ENCODE measurements at places on chromosomes 7 and 10.

GRCh38 chr7:98755138-98755898 is 114.5 kb downstream of the TMEM130 start:
- DNase-seq: no peak
- no peak overlapping the region for H3K27ac ChIP-seq
- H3K4me3 ChIP-seq: no peak overlapping the region

DNA sequence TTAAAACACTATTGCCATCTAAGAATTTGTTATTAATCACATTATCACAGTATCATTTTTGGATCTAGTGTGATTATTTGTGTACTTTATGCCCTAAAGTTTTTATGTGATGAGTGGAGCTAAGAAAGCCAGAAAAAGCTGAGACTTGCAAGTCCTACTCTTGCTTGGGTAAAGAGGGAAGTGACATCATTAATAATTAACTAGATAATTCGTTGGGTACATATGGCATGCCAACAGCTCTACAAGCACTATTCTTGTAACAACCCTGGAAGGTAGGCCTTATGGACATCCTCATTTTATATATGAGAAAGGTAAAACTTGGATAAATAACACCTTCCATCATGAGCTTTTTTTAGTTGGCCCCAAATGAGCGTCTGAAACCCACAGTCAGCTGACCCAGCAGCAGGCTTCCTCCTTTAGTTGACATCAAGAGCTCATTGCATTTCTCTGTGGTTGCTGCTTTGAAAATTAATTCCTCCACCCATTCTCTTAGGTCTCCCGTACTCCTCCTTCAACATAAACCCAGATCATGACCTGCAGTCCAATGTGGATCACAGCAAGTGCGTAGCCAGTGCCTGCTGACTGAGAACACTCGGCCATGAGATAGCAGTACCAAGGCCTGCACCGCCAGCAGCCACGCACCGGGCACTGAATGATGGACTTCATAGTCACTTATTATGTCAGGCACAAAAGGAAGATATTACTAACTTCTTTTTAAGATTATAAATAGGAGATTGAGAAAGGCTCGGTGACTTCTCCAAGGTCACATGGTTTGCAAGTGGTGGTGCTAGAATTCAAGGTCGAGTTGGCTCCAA is 292.0 kb upstream of the AOAH start:
- peaks cover 44% of the 10 kb centered on the region for H3K36me3 ChIP-seq
- no peak overlapping the region for H3K4me3 ChIP-seq
- no peak for DNase-seq
- H3K27me3 ChIP-seq: no peaks in the 10 kb centered on the region
- H3K27ac ChIP-seq: peak overlapping the region; percentile 36

DNA sequence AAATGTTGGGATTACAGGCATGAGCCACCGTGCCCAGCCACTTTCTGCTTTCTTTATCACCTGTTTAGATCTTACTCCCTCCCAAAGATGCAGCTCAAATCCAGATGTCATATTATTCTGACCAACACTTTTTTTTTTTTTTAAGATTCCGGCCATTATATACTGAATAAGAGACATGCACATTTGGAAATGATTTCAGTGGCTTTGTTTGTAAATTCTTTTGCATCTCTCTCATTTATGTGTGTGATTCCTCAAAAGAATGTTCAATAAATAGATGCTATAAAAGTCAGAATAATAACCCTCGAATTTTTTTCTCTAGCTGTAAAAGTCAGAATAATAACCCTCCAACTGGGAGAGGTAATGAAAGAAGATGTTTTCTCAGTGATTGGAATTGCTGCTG is 25.4 kb downstream of the HECW1 start:
- no peak overlapping the region for H3K4me3 ChIP-seq
- no peak for DNase-seq
- H3K4me1 ChIP-seq: no peaks in the 10 kb centered on the region
- H3K27ac ChIP-seq: no peak overlapping the region
- H3K27me3 ChIP-seq: peaks cover 34% of the 10 kb centered on the region

DNA sequence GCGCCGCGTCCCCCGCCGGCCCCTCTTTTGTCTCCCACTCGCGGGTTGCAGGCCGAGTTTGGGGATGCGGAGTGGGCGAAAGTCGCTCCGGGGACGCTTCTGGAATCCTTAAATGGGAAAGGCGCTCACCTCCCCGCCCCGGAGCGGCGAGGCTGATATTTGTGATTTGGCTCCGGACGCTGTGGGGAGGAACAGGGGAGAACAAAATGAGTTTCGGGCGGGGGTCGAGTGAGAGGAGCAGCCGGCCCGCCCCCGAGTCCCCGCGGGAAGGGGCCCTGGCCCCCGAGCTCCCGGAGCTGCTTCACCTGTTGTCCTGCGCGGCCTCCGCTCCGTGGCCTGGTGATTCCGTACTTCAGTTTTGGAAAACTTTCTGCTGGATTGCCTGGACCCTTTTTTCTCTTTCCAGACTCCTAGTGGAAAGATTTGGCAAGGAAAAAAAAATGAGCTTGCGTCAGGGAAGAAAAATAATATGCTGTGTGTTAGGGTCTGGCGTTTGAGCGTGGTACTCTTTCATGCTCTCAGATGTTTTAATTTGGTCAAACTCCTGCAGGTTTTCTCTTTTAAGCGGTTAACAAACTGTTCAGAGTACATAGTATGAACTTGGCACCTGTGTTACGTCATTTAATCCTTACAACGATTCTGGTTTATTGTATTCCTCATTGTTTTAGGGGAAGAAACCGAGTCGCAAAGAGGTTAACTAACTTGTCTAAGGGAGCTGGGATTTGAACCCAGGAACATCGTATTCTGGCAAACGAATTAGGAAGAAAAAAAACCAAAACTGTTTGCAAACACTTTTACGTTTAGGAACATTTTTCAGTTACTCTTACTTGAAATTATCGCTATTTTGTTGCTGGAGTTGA is 924 bp downstream of the BMPR1A start:
- H3K27ac ChIP-seq: peak overlapping the region; percentile 85
- H3K4me3 ChIP-seq: peak overlapping the region; percentile 83
- H3K4me1 ChIP-seq: peaks cover 36% of the 10 kb centered on the region
- peaks cover 58% of the 10 kb centered on the region for H3K27me3 ChIP-seq

DNA sequence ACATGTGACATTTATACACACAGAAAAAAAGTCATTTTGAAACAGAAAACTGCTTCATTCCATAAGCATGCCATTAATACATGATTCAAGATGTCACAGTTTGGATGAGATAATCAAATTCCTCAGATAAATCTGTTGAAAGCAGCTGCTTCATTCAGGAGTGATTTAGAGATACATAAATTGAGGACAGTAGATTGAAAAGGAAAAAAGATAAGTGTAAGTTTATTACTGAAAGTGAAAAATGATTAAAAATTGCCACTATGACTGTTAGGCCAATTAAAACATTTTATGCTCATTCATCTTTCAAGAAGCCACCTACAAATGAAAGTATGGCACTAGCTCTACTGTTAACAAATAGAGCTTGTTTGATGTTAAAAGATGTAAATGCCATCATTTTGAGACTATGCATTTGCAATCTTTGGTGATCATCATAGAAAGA is 136.9 kb upstream of the CDK6 start:
- H3K27me3 ChIP-seq: peaks cover 4% of the 10 kb centered on the region
- H3K27ac ChIP-seq: no peak overlapping the region

- H3K4me3 ChIP-seq: no peak overlapping the region
- no peaks in the 10 kb centered on the region for H3K27me3 ChIP-seq
- H3K4me1 ChIP-seq: no peaks in the 10 kb centered on the region
- DNase-seq: no peak
- no peak overlapping the region for H3K27ac ChIP-seq
Observed at GRCh38 chr10:55091691-55092328, 290.8 kb upstream of the PCDH15 start.

DNA sequence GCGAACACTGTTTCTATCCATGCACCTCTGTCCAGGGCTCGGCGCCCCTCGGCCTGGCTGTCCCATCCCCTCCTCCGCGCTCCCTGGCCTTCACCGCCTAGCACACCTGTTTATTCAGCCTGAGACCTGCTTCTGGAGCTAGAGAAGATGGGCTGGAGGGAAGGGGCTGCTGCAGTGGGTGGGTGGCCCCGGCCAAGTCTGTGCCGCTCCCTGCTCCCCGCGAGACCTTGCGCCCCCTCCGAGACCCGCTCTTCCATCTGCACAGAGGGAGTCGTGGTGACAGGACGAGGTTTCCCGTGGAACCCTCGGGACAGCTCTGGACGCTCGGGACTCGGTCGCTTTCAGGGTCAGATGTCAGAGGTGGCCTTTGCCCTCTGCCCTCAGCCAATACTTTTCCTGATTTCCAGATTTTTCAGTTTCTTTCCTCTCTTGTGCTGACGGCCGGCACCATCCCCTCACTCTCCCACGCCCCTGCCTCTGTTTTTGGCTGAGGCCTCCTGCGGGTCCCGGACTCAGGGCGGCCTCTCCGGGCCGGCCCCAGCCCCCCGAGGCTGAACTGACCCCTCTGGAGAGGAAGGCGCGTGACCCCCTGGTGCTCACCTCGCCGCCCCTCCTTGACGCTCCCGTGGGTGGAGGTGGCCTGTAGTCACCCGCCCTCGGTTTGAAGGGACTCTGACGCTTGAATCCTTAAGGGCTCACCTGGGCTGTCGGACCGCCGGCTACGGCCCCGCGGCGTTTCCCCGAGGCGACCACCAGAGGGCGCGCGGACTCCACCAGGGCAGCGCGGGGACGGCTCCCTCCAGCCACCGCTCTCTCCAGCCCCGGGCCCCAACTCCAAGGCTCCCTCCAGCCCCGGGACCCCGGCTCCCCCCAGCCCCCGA is 15.6 kb downstream of the SHH start:
- H3K27ac ChIP-seq: no peak overlapping the region
- peak; percentile 60 for DNase-seq
- H3K27me3 ChIP-seq: peaks cover 29% of the 10 kb centered on the region
- peaks cover 7% of the 10 kb centered on the region for H3K4me1 ChIP-seq

DNA sequence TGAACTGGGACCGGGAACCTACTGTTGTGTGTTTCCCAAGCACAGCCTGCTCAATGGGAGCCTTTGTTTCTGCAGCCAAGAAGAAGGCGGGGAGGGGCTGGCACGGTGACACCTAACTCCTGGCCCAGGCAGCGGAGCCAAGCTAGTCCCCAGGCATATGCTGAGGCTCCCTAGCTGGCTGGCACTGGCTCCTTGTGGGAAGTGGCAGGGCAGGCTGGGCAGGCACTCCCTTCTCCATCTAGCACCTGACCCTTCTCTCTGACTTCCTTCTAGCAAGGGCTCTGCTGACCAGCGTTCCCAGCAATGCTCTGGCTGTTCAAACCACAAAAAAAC is 325.0 kb downstream of the PLXNA4 start:
- no peak overlapping the region for H3K4me3 ChIP-seq
- no peaks in the 10 kb centered on the region for H3K27me3 ChIP-seq
- H3K36me3 ChIP-seq: no peaks in the 10 kb centered on the region

- H3K4me3 ChIP-seq: no peak overlapping the region
- no peak for DNase-seq
- no peaks in the 10 kb centered on the region for H3K27me3 ChIP-seq
- H3K36me3 ChIP-seq: no peaks in the 10 kb centered on the region
Observed at GRCh38 chr10:103802081-103802480, 53.3 kb downstream of the SH3PXD2A start.

Measured in naive B cell (primary cell).